ENCODE measurements at places on chromosomes 16 and 17. TPM values are rescaled to one million over a fixed set of nuclear protein-coding genes. Genes with fewer than 3 reads are reported as not detected.

DNA sequence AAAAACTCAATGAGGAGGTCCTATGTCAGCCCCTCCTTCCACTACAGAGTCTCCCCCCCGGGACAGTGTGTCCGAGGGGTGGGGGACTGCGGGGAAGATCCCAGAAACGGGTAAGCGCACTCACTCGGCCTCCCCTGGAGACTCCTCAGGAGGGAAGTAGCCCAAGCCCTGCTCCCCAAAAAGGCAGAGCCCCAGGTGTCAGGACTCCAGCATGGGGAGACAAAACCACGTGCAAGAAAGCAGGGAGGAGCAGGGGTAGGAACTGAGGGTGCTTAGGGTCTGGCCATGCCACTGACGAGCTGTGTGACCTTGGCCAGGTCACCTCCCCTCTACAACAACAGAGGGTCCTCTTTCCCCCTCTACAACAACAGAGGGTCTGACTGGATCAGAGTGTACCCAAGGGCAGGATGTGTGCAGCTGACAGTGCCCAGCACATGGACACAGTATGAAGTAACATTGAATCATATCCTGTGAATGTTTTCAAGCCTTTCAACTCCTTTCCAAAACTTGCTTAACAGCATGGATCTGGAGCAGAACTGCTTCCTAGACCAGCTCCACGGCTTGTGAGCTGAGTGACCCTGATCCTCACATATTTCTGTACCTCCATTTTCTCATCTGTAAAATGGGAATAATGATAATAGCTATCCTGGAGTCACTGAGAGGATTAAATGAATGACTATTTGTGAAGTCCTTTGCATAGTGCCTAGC, 2.1 kb upstream of the NAGS start:
- H3K27me3 ChIP-seq = peaks cover 30% of the 10 kb centered on the region
- no peak overlapping the region for H3K27ac ChIP-seq
- H3K4me3 ChIP-seq = no peak overlapping the region
- no peak for DNase-seq
- H3K4me1 ChIP-seq = peaks cover 21% of the 10 kb centered on the region

DNA sequence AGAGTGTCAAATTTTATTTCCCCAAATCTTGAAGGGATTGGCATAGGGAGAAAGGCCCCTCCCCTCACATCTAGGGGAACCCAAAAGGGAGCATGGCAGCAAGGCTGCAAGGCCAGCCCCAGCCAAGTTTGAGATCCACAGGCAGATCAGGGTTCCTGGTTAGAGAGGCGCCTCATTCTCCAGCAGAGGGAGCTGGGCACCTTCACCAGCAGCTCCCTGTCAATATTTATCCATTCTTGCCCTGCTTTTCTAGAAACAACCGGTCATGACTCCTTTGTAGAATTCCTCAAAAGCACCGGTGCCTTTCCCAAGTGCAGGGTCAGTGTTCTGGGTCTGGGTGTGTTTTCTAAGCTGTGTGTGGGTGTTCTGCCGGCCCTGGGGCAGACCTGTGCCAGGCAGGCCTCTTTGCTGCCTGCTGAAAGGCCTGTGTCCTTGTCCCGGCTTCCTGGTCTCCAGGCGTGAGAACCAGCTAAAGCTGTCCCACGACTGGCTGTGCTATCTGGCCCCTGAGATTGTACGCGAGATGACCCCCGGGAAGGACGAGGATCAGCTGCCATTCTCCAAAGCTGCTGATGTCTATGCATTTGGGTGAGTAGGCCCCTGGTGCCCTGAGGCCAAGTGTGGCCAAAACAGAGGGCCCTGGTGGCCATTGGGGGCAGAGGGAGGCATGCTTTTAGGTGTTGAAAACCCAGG, 21.2 kb upstream of the LGALS9 start:
- no peaks in the 10 kb centered on the region for H3K27me3 ChIP-seq
- peaks cover 29% of the 10 kb centered on the region for H3K36me3 ChIP-seq
- peaks cover 2% of the 10 kb centered on the region for H3K4me1 ChIP-seq
- H3K4me3 ChIP-seq = no peak overlapping the region

FOXC2 gene
- total RNA-seq = not detected

KRT20 gene
- total RNA-seq = not detected

DNA sequence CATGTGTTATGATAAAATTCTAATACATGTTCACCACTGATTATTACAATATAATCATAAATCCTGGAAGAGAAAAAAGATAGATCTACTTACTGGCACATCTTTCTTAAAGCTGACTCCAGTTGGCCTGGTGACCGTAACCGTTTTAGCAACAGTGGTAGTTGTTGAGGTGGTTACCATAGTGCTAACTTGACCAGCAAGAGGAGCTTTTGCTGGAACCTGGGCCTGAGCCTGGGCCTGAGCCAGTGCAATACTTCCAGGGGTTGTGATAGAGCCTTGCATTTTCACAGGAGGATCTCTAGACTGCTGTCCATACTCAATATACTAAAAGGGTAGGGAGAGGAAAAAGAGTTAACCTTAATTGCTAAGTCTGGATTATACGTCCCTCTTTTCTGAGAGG, 36.2 kb downstream of the SETD6 start:
- no peaks in the 10 kb centered on the region for H3K4me1 ChIP-seq
- DNase-seq = no peak

PROCA1 gene
- total RNA-seq = 5.3 TPM

TOM1L2 gene
- 22.1 TPM for total RNA-seq

ZSCAN10 gene
- 0.26 TPM for total RNA-seq

CTDNEP1 gene
- 171 TPM for total RNA-seq

- no peak for DNase-seq
- no peak overlapping the region for H3K27ac ChIP-seq
- H3K4me3 ChIP-seq = no peak overlapping the region
- no peaks in the 10 kb centered on the region for H3K27me3 ChIP-seq
- H3K36me3 ChIP-seq = no peaks in the 10 kb centered on the region
Measured at GRCh38 chr16:13510425-13511151, 409.4 kb upstream of the ERCC4 start.

CACNA1H gene
- total RNA-seq = 0.57 TPM

GRCh38 chr16:85659805-85660511, 28.8 kb downstream of the GINS2 start:
- peak; percentile 76 for DNase-seq
- H3K4me1 ChIP-seq = no peaks in the 10 kb centered on the region
- no peak overlapping the region for H3K4me3 ChIP-seq
- no peak overlapping the region for H3K27ac ChIP-seq

DNA sequence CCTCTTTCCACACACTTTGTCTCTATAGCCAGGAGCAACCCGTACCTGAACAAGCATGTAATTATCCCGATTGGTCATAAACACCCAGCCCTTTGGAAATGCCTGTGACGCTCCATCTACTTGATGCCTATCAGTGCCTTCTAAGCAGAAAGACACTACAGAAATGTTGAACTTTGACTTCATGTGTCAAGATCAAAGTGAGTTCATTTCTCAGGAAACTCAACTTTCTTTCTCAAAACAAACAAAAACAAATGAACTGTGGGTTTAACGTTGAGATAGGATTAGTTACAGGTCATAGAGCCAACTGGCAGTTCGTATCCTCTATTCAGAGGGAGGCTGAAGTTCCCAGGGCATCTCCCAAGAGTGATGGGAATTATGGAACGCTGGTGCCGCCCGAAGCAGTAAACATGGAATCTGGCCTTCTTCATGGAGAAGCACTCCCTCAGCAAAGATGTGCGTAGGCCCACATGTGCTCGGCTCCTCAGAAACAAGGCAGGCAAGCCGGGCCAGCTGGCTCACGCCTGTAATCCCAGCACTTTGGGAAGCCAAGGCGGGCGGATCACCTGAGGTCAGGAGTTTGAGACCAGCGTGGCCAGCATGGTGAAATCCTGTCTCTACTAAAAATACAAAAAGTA, 9.5 kb downstream of the SLC6A4 start:
- H3K36me3 ChIP-seq = no peaks in the 10 kb centered on the region
- DNase-seq = no peak
- H3K4me3 ChIP-seq = no peak overlapping the region
- no peaks in the 10 kb centered on the region for H3K4me1 ChIP-seq
- peaks cover 22% of the 10 kb centered on the region for H3K27me3 ChIP-seq
- no peak overlapping the region for H3K27ac ChIP-seq

ASGR1 gene
- total RNA-seq = 0.63 TPM

DNA sequence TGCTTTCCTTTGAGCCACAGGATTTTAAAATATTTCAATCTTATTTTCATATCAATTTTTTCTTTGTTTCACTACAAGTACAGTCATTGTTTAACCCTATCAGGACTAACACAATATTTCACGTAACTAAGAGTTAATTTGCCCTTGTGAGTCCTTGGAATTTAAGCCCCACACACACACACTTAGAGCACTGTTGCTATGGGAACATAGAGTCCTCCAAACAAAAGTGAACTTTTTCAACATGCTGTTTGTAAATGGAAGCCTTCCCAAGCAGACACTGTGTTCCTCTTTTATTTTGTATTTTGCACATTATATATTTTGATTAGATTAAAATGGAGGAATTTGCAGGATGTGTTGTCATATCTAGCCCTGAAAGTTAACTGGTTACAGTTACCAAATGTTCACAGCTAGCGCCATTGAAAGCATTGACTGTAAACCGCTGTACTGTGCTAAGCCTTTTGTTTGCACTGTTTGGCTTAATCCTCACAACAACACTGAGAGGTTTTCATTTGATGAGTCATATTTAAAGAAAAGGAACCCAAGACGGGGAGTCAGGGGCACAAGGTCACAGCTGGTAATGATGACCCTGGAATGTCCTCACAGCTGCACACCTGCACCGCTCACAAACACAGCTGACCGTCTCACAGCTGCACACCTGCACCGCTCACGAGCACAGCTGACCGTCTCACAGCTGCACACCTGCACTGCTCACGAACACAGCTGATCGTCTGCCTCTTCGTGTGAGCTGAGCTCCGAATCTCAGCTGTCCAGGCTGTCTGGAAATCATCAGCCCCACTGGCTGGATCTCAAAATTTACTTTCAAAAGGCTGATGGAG, 6.3 kb downstream of the HSBP1 start:
- peaks cover 29% of the 10 kb centered on the region for H3K36me3 ChIP-seq
- H3K27ac ChIP-seq = no peak overlapping the region
- H3K27me3 ChIP-seq = no peaks in the 10 kb centered on the region
- no peak overlapping the region for H3K4me3 ChIP-seq
- peaks cover 29% of the 10 kb centered on the region for H3K4me1 ChIP-seq
- DNase-seq = no peak

- H3K4me1 ChIP-seq = peaks cover 62% of the 10 kb centered on the region
- H3K27ac ChIP-seq = peak overlapping the region; percentile 72
- H3K36me3 ChIP-seq = peaks cover 69% of the 10 kb centered on the region
- no peaks in the 10 kb centered on the region for H3K27me3 ChIP-seq
- H3K4me3 ChIP-seq = peak overlapping the region; percentile 15
Measured at GRCh38 chr16:31712064-31712540, 161.5 kb upstream of the ZNF267 start.

- H3K4me3 ChIP-seq = no peak overlapping the region
- H3K36me3 ChIP-seq = no peaks in the 10 kb centered on the region
- DNase-seq = no peak
- H3K4me1 ChIP-seq = peaks cover 14% of the 10 kb centered on the region
- peaks cover 28% of the 10 kb centered on the region for H3K27me3 ChIP-seq
Measured at GRCh38 chr17:58224315-58224714, 5.3 kb upstream of the MKS1 start.
